ENCODE measurements at places on chromosomes 1 and 21.

DNA sequence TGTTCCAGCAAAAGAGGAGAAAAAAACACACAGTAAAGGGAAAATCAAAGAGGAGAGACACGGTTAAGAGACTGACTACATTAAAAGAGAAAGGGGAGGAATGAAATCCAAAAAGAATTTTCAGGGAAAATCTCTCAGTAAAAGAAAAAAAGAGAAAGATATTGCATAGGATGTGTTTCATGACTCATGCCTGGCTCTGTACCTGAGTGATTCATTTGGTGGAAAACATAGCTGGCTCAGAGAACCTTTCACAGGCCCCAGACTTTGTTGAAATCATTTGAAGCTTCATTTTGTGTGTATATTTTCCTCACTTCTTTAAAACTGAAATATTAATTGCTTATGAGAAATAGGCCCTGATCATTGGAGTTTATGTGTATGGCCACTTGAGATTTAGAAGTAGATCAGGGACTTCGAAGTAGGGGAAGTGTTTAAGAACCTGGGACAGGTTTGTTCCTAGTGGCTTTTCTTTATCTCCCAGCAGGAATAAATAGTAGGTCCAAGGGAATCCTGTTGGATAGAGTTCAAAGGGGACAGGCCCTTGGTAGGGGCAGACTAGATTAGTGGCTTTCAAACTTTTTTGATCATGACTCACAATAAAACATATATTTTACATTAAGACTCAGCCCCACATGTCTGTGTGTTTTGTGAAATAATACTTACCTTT lies 239.1 kb upstream of the SGIP1 start:
- DNase-seq = no peak

DNA sequence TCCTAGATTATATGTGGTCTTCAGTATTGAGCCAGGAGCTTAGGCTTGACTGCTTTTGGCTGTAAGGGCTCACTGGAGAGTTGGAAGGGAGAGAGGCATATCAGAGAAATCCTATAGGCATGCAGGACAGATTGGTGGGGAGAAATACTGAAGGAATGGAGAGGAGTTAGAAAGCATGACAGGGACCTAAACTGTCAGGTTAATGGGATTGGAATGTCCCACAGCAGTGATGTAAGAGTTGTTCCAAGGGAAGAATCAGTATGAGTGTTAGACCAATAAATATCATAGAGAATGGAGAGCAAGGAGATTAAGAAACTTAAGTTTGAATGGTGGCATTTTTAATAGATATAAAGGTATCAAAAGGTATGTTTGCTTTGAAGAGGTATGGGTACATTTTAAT lies 39.7 kb downstream of the SLC35A3 start:
- DNase-seq = no peak

- no peak for DNase-seq
Measured at GRCh38 chr1:94515296-94515947, 26.1 kb downstream of the F3 start.

DNA sequence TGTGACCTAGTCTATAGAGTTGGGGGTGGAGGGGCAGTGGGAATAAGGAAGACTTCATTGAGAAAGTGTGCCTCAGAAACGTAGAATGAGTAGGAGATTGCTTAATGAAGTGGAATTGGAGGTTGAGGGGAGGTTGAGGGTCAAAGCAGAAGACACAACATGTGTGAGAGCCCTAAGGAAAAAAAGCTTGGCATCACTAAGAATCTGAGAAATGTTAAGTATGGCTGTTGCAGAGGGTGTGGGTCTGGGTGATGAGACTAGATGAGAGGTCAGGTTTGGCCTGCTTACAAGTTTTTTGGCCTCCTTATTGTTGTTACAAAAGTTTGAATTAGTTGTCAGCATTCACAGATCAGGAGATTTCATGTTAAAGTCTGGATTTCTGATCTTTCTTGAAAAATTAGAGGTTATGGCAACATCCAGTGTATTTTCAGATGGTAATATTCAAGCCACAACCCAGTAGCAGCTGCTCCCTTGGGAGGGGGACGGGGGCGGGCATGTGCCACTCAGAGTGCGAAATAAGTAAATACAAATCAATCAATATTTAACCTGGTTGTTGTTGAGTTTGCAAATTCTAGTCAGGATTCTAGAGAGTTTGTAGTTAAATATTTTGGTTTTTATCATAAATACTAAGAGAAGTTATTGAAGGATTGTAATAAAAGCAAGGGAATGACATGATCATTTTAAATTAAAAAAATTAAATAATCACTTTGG lies 4.3 kb downstream of the MAN1A2 start:
- no peak for DNase-seq

GRCh38 chr1:41240781-41241353 lies 1.2 kb downstream of the SCMH1 start:
- no peak for DNase-seq

DNA sequence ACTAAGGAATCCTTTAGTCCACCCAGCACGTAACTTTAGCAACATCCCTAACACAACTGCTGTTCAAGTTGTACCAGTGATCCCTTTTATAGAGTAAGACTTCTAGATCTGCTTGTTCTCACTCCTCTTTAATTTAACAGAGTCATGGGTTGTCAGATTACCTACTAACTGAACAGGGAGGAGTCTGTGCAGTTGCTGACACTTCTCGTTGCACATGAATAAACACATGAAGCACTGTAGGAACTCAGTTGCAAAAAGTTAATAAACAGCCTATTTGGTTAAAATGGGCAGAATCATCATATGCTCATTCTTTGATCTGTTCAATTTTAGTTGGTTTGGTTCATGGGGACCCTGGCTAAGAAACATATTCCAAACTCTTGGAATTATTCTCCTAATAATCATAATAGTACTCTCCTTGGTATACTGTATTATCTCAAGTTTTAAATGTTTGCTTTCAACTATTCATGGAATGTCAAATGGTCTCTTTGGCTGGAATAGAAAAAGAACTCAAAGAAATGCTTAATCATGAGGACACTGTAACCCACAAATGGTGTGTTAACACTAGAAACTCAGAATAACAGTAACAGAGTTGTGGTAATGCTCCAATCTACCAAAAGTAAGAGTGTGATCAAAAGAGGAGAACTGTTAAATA lies 15.6 kb downstream of the PLPPR5 start:
- DNase-seq = no peak

DNA sequence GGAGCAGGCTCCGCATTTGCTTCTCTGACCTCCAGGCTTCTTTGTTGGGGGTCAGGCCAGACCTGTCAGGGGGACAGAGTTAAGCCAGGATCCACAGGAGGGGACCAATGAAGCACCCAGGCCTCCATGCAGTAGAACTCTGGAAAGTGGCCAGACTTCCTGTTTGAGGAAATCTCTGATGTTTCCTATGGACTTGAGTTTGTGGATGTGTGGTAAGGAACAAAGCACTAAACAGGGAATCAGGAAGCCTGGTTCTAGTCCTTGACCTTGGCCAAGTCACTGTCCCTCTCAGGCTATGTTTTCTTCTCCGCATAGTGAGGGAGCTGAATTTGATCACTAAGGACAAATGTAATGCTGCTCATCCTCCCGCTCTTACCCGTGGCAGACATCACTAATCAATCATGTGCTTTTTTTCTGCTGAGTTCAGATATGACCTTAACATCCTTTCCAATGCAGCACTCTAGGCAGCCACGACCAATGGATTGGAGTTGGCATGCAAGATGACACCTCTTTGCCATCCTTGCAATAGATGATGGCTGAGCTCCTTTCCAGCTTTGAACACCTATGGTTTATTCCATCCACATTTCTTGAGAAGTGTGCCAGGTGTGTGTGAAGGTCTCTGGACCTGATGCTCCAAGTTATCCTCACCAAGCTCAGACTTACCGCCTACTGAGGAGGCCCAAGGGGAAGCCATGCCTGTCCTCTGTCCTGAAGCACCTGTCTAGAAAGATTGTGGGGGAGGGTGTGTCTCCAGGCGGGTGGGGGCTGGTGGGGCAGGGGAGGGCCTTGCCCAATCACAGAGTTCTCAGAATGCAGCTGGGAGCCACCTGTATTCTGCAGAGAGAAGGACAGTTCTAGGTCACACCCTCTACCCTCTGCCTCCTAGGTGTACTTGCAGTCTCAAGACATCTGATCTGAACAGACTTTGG lies 9.9 kb downstream of the SH2D2A start:
- no peak for DNase-seq

DNA sequence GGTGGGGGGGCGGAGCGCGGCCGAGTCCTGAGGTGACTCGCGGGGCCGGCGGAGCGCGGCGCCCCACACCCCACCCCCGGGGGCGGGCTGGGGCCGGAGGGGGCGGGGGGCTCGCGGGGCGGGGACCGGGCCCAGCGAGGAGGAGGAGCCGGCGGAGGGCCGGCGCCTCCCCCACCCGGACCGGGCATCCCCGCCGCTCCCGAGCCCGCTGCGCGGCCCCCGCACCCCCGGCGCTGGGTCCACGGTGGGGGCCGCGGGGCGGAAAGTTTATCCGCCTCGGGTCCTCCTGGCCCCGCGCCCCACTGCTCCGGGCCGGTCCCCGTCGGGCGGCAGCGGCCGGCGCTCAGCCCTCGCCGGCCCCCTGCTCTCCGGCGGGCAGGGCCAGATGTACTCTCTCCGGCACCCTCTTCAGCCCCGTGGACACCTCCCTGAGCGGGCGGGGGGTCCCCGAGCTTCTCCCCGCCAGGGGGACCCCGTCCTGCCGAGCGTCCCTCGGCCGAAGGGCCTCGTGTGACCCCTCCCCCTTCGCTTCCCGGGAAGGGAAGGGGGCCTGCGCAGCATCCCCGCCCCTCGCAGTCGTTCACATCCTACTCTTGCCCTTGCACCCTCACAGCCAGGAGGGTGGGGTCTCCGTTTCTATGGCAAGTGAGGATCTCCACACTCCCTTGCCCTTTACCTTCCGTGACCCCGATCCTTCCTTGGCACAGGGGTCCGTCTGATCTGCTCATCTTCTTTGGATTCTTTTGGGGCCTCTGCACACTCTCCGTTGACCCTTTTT lies 663 bp downstream of the CAMTA1 start:
- no peak for DNase-seq

- peak; percentile 15 for DNase-seq
Measured at GRCh38 chr21:42337830-42338728, 12.7 kb downstream of the TFF2 start.

- DNase-seq = no peak
Measured at GRCh38 chr21:32955311-32956060, 70.2 kb upstream of the OLIG2 start.

GRCh38 chr1:116203181-116203723 lies 92.1 kb downstream of the MAB21L3 start:
- no peak for DNase-seq

GRCh38 chr1:210684466-210685294 lies 356.0 kb downstream of the HHAT start:
- no peak for DNase-seq

GRCh38 chr1:53189061-53189460 lies 7.6 kb upstream of the CPT2 start:
- no peak for DNase-seq

DNA sequence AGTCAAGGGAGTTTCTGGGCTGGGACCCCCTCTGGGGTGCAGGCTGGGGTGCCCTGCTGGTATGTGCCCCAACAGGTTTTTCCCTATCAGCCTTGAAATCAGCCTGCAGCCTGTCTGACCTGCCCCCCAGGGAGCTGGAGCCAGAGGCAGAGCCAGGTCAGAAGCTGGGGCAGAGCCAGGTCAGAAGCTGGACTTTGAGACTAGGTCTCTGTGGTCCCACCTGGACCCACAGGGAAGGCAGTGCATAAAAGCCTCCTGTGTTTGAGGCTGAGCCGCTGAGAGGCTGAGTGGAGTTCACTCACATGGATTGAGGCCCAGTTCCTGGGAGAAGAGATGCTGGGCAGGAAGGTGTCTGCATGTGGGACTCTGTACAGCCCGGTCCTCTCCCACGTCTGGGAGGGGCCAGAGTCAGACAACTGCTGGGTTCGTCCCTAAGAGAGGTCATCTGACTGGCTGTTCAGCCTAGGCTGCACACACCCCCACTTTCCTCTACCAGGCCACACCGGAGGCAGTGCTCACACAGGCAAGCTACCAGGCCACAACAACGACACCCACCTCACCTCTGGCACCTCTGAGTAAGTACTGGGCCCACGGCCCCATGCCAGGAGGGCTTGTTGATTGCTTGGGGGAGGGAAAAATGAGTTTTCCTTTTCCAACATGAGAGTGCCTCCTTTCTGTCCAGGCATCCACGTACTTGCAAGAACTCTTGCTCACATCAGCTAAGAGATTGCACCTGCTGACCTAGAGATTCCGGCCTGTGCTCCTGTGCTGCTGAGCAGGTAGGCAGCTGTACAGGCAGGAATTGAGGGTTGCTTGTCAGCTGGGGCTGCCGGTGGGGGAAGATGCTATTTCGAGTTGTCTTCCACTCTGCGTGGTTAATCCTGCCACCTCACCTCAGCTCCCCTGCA lies at the start of gene ANXA9:
ANXA9 (plus strand) TSS at position 488 of the 908 bp plus-strand sequence. CDS start 814 bp downstream, outside the sequence.
- no peak for DNase-seq

- no peak for DNase-seq
Measured at GRCh38 chr1:163174524-163175437, 27.9 kb downstream of the RGS5 start.

DNA sequence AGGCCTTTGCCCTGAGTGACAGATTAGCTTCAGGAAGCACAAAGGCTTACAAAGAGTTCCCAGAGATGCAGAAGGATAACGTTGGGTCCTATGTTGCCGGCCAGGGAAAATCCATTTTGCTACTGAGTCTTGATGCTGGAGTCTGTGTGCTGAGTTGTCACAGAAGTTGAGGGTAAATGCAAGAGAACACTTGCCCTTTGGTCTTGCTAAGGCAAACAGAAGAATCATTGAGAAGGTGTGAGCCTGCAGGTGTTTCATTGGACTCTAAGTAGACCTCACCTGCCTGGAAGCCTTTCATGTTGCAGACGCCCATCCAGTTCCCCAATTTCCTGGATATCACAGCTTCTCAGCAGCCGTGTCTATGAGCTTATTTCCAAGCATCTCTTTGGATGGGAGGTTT lies 105.2 kb downstream of the PCP4 start:
- no peak for DNase-seq
